ENCODE measurements at places on chromosomes 12 and 14.

GRCh38 chr12:116931665-116932064, 20.9 kb downstream of the FBXW8 start:
- DNase-seq = no peak

DNA sequence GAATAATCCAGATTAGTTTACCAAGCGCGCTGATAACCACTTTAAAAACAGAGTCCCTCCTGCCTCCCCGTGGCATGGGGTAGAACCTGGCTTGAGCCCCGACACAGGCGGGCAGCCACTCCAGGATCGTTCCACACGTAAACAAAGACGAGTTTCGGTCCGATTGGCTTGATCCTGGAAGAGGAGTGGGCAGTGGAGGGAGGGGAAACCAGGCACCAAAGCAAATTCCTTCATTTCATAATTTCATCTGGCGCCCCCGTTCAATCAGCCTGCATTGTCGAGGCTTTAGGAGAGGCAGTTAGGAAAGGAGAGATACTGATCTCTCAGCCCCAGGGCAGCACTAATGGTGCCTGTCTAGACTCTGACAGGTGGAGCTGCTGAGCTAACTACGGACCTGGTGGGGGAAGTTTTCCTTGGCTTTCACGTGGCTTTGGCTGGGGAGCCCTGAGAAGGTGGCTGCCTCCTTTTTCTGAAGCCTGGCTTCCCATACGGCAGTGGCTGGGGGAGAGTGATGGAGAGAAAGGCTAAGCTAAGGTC, 751 bp upstream of the GPRC5A start:
- no peak for DNase-seq

DNA sequence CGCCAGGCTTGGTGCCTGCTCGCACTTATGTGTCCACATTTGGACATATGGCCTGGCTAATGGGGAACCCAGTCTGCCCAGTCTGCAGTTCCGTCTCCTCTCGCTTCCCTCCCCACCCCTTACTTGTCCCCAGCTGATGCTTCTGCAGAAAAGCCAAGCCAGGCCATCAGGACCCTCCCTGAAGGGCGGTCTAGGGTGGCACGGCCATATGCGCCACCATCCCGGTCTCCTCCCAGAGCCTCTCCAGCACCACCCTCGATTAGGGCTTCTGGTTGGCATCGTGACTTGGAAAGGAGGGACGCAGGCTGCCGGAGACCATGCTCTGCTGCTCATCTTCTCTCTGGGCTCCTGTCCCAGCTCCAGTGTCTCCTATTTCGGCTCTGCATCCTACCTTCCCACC, 54.6 kb downstream of the CALM1 start:
- DNase-seq = no peak

- no peak for DNase-seq
Observed at GRCh38 chr14:103401223-103402214, 16.3 kb downstream of the MARK3 start.

- no peak for DNase-seq
Observed at GRCh38 chr14:63478437-63478852, 64.7 kb downstream of the PPP2R5E start.

DNA sequence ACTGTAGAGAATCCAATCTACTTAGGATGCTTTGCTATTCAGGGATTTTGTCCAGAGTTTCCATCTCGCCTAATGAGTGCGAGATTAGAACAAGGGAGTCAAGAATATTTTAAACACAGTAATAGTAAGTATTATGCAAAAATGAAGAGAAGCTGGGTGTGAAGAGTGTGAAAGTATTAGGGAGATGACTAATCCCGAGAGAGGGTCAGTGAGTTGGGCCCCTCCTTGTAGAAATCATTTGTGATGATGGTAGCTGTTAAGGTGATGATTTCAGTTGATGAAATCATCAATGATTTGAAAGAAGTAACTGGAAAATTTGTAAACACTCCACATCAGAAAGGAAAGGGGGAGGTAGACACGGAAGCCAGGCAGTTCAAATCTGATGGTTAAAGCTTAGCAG, 478.9 kb upstream of the MGAT4C start:
- DNase-seq = no peak

GRCh38 chr14:101226603-101227425, 323.3 kb upstream of the RTL1 start:
- DNase-seq = no peak

DNA sequence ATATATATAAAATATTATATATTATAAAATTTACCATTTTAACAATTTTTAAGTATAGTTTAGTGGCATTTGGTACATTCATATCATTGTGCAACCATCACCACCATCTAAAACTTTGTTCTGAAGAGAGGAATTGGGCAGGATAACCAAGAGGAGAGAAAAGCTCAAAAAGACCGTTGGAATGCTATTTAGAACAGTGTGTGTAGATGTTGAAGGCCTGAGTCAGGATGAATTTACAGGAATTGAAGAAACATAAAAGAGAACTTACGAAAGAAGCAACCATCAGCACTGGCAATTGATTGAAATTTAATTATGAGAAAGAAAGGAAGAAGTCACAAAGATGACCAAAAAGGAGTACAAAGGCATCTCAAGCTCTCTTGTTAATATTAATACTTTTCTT, 196.9 kb upstream of the PWP1 start:
- no peak for DNase-seq

DNA sequence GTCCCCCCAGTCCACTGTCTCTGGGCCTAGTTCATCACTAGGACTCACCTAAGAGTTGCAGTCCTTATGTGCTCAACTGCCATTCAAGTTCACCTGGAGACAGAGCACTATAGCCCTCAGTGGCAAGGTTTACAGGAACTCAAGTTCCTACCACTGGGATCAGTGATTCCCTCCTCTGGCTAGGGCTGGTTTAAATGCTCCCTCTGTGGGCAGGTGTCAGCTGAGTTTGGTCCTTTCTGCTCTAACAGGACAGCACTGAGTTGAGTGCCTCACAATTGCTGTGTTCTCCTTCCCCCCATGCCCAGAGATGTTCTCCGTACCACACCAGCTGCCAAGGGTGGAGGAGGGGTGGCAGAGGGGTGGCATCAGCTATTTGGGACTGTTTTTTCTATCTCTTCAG, 20.8 kb upstream of the SAV1 start:
- DNase-seq = no peak

GRCh38 chr12:105357162-105357691, 26.7 kb downstream of the C12orf75 start:
- no peak for DNase-seq

DNA sequence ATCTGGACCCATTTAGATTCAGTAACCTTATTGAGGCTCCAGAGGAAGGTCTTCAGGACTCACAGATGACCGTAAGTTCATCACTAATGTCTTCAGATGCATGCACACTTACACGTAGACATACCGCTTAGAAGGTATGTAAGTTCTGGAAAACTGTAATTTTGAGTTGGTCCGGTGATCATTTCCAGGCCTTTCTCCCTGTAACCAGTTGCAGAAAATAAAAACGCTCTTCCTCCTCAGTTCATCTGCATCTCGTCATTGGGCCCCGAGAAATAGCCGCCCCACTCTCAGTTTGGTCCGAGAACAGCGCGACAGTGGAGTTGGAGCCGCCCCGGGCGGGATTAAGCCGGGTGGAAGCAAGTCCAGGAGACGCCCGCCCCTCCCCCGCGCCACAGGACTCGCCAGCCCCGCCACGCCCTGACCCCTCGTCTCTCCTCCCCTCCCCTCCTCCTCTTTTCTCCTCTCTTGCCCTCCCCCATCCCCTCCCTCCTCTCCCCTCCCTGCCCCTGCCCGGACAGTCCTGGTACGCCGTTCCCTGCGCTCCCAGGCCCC, 83.7 kb downstream of the TNFAIP2 start:
- no peak for DNase-seq

GRCh38 chr14:104392001-104392395, 187.6 kb upstream of the C14orf180 start:
- peak; percentile 42 for DNase-seq

DNA sequence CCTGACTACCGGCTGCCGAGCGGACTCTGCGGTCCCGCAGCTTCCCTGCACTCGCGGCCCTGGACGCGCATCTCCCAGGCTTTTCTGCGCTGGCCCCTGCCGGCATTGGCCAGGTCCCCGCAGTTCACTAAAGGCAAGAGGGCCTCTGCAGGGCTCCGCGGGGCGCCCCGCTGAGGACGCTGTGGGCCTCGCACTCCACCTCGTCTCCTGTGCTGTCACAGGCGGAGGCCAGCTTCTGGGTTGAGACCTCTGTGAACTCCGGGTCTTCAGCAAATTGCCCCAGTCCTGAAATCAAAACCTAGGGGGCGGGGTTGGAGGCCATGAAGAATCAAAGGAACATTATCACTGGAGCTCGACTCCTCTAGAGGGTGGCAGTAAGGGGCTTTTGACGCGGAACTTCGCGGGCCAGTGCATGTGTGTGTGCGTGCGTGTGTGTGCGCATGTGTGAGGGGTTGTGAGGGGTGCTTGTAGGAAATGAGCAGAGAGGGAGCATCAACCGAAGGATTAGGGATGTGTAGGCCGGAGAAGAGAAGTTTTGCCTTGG, 68.5 kb upstream of the CAPRIN2 start:
- DNase-seq = no peak

DNA sequence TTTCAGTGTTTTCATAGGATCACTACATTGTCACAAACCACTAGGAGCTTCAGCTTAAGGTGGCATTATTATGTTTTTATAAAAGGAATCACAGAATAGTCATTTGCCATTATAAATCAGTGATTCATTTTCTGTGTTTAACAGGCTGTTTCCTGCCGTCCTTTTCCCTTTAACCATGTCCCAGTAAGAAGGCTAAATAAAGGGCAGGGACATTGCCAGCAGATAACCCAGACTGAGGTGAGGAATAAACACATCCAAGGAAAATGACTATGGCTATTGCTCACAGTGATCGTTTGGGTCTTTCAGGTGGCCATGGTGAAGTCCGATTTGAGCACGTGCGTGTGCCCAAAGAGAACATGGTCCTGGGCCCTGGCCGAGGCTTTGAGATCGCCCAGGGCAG, 17.9 kb upstream of the ALDH2 start:
- DNase-seq = no peak

- DNase-seq = no peak
Observed at GRCh38 chr12:62403031-62403430, 63.6 kb upstream of the MON2 start.

DNA sequence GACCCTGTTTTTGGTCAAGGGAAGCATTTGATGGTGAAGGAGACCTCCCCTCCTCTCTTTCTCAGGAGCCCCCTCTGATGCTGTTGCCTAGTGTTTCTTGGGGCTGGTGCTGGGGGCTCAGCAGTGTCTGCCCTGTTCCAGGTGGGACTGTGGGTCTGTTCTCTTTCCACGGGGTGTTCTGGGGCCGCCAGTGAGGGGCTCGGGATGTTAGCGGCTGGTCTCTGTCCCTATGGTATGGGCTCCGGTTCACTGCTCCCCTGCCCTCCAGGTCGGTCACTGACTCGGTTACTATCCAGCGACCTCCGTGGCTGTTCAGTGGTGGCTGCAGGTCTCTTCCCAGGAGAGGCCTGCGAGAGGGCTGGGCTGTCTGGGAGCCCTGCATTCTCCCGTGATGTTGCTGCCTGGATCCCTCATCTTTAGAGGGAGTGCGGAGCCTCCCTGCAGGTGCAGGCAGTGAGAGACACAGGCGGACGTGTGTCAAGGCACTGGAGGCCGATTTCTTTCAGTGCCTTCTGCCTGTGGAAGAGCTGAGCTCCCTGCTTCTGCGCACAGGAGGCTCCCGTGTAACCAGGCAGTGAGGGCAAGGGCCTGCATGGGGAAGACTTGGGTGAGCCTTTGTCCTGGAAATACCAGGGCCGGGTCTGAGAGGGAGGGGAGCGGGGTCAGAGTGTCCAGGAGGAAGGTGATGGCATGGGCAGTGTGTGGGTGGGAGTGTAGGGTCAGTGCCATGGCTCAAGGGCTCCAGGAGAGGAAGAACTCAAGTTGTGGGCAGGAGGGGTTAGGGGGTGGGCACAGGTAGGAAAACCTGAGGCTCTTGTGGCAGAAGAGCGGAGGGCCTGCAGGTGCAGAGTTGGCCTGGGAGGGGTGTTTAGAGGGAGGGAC, 362.6 kb downstream of the TMEM121 start:
- DNase-seq = peak; percentile 28

DNA sequence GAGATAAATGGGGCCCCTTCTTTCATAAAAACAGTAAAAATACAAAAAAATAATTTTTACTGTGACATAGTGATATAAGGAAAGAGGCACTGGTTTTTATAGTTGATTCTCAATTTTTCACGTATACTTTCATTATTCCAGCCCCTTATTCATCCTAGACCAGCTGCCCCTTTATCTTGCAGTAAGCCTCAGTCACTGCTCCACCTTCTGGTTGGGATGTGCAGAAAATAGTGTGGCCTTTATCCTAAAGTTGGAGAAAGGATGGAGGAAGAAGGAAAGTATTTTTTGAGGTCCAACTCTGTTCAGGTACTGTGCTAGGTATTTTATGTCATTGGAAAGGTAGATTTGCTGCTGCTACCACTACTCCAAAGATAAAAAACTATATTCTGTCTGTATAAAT, 172.7 kb downstream of the ANO6 start:
- no peak for DNase-seq

DNA sequence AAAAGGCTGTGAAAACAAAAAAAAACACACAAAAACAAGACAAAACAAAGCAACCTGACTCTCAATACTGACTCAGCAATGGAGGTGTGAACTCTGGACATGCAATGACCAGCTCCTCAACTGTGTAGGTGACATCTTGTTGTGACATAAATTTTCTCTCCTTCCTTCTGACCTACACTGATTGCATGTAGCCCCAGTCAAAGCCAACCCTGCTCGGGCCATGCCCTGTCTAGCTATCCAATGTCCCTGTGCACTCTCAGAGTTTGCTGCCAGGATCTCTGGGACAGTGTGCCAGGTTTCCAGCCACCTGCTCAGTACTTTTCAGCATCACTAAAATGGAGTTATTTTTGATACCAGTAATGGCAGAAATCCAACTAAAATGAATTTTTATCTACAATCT, 18.9 kb upstream of the CRACR2A start:
- no peak for DNase-seq

GRCh38 chr12:49948866-49949845, 1.4 kb upstream of the AQP2 start:
- DNase-seq = peak; percentile 13

DNA sequence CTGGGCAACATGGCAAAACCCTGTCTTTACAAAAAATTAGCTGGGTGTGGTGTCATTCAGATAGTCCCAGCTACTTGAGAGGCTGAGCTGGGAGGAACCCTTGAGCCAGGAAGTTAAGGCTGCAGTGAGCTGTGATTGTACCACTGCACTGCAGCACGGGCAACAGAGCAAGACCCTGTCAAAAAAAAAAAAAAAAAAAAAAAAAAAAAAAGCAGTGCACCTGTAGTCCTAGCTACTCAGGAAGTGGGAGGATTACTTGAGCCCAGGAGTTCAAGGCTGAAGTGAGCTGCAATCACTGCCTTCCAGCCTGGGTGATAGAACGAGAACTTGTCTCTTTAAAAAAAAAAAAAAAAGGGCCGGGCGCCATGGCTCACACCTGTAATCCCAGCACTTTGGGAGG, 5.6 kb downstream of the REM2 start:
- no peak for DNase-seq

GRCh38 chr12:117481470-117481869, 120.0 kb upstream of the NOS1 start:
- DNase-seq = no peak

- no peak for DNase-seq
Observed at GRCh38 chr12:11752403-11753149, 103.1 kb downstream of the ETV6 start.

GRCh38 chr14:103078860-103079587, 5.0 kb upstream of the LBHD2 start:
- no peak for DNase-seq

- DNase-seq = peak; percentile 99
Observed at GRCh38 chr14:105020815-105021655, at the start of gene CDCA4. Gene CDCA4, minus strand, starts transcription at chr14:105021083. Its CDS starts 9,154 bp downstream, at chr14:105011929.
